Mucosa of gallbladder (tissue), 1 donor: ENCODE measurements at places on chromosomes 1 and 21.

DNA sequence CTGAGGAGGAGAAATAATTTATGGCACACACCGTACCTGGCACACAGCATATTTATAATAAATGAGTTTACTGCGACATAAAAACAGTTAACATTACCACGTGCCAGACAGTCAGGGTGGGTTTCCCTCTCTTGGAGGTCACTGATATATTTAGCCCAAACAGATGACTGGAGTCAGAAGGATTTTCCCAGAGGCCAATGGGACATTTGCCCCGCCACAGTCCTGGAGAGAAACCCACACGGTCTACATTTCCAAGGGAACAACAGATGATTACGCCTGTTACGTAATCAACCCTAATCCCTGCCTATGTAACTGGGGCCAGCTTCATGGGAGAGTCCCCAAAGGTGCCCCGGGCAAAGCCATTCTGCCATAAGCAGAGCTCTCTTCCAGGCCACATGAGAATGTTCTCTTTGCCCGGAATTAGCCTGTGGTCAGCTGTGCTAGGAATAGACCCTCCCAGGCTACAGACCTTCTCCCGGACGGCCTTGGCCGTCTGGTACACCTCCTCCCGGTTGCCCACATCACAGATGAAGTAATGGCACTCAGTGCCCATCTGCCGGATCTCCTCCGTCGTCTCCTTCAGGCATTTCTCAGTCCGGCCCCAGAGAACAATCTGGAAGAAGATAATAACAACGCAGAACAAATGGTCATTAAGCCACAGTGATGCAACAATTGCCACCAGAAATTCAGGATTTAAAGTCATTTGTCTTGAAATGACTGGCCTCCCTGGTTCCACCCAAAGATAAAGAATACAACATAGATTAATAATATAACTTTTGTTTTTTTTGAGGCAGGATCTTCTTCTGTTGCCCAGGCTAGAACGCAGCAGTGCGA is 37.7 kb downstream of the DHRS3 start:
- DNase-seq, result peak; percentile 42

DNA sequence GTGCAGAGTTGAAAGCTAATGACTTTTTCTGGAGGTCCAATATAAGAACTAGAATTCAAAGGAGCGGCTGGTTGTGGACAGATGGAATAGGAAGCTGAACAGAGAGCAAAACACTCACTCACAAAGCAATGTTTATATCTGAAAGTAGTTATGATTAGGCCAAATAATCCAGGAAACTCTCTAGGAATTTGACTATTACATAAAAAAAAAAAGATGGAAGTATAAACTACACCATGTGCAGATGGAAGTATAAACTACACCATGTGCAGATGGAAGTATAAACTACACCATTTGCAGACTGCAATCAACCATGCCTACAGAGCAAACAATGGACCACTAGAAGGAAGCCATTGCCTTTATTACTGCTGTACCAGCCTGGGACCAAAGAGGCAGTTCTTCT is 771.1 kb downstream of the BRINP3 start:
- DNase-seq, result no peak

- no peak for DNase-seq
These were observed 186.6 kb downstream of the KAZN start for GRCh38 chr1:14784790-14785773.

- DNase-seq, result no peak
These were observed 127.8 kb downstream of the NRDC start for GRCh38 chr1:51750729-51751128.

GRCh38 chr1:48033495-48034045 is 36.4 kb upstream of the TRABD2B start:
- no peak for DNase-seq

DNA sequence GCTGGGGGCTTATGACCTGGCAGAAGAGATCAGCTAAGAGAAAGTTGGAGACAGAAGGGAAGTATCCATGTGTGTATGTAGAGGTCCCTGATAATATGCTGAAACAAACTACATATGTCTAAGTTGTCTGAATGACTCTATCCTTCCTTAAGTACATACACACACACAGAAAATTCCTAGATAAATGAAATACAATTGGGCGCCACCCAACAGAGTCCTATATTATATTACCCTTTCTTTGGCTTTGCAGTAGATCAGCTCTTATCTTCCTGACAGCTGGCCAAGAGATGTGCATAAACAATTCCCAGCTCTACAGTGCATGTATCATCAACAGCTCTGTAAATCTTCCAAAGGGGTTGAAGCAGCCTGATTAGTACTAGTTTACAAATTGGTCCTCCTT is 40.1 kb downstream of the SORT1 start:
- DNase-seq, result no peak
